Activated T-cell treated with anti-CD3 and anti-CD28 coated beads for 24 hours (primary cell): ENCODE measurements at places on chromosomes 13 and 19.

DNA sequence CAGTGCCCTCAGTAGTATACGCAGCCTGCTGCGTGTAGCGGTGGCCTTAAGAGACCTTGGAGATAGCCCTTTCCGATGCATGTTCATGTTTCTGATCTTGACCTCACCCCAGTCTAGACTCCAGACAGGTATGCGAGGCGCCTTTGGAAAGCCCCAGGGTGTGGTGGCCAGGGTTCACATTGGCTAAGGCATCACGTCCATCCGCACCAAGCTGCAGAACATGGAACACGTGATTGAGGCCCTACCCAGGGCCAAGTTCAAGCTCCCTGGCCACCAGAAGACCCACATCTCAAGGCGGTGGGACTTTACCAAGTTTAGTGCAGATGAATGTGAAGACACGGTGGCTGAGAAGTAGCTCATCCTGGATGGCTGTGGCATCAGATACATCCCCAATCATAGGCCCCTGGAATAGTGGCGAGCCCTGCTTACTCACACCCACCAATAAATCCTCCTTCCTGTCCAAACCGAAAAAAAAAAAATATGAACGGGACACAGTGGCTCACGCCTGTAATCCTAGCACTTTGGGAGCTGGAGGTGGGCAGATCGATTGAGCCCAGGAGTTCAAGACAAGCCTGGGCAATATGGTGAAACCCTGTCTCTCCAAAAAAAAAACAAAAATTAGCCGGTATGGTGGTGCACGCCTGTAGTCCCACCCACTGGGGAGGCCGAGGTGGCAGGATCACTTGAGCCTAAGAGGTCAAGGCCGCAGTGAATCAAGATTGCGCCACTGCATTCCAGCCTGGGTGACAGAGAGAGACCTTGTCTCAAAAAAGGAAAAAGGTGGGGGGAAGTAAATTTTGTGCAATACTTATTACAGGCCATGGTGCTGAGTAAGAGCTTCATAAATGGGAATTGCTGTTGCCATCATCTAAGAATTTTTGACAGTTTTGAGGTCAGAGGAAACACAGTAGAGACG is 12.4 kb upstream of the CBLC start:
- no peak for DNase-seq

DNA sequence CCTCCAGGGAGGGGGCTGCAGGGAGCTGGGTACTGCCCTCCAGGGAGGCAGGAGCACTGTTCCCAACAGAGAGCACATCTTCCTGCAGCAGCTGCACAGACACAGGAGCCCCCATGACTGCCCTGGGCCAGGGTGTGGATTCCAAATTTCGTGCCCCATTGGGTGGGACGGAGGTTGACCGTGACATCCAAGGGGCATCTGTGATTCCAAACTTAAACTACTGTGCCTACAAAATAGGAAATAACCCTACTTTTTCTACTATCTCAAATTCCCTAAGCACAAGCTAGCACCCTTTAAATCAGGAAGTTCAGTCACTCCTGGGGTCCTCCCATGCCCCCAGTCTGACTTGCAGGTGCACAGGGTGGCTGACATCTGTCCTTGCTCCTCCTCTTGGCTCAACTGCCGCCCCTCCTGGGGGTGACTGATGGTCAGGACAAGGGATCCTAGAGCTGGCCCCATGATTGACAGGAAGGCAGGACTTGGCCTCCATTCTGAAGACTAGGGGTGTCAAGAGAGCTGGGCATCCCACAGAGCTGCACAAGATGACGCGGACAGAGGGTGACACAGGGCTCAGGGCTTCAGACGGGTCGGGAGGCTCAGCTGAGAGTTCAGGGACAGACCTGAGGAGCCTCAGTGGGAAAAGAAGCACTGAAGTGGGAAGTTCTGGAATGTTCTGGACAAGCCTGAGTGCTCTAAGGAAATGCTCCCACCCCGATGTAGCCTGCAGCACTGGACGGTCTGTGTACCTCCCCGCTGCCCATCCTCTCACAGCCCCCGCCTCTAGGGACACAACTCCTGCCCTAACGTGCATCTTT is 7.8 kb upstream of the CEACAM5 start:
- DNase-seq: no peak

DNA sequence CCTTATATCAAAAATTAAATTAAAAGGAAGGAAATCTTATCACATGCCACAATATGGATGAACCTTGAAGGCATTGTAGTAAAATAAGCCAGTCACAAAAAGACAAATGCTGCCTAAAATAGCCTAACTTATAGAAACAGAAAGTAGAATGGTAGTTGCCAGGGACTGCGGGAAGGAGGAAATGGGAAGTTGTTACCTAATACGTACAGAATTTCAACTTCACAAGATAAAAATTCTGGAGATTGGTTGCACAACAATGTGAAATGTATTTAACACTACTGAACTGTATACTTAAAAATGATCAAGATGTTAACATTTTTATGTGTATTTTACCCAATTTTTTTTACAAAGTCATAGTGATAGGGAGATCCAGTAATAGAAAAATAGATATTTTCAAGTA is 10.2 kb upstream of the N4BP2L2 start:
- no peak for DNase-seq

- no peak for DNase-seq
Measured at GRCh38 chr13:87827479-87827878, 156.3 kb downstream of the SLITRK5 start.

DNA sequence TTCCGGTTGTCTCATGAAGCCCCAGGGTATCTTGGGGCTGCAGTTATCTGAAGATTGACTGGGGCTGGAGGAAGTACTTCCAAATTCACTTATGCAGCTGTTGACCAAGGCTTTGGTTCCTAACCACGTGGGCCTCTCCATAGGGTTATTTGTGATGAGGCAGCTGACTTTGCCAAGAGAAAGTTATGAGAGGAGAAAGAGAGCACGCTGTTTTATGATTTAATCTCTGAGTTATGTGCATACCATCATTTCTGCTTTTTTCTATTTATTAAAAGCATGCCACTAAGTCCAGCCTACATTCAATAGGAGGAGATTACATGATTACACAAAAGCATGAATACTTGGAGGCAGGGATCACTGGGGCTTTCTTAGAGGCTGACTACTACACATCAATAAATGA is 215.5 kb downstream of the NHLRC3 start:
- DNase-seq: no peak
